ENCODE measurements at places on chromosomes 4 and X.

- DNase-seq: no peak
Measured at GRCh38 chrX:129553619-129554288, 13.7 kb downstream of the OCRL start.

DNA sequence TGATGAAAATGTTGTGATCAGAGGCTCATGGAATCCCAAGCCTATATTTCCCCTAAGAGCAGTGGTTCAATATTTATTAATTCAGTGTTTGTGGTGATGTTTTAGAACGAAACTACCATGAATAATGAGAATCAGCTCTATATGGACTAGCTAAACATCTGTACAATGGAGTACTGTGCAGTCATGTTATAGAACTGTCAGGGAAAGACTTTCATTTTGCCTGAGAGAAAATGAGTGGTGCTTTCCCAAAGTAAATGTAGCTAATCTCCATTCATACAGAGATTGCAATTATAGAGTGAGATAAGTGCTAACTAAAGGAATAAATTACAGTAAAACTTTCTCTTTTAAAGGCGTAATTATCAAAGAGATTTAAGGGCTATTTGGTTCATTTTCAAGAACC lies 147.1 kb downstream of the FRAS1 start:
- no peak for DNase-seq

- no peak for DNase-seq
Measured at GRCh38 chr4:189121336-189121735, 819.3 kb upstream of the FRG1 start.

- no peak for DNase-seq
Measured at GRCh38 chr4:153933915-153934687, 145.2 kb upstream of the SFRP2 start.

DNA sequence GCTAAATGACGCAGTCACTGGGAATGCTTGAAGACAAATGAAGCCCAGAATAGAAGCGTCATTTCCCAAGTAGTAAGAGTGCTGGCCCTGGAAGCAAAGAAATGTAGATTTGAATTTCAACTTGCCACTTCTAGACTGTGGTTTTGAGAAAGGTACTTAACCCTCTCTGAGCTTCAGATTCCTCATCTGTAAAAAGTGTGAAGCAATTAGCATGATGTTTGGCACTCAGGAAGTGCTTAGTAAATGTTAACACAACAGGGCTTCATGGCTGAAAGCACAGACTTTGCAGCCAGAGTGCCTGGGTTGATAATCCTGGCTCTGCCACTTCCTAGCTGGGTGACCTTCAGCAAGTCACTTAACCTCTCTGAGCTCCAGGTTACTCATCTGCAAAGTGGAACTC lies 147.4 kb upstream of the RPS6KA3 start:
- DNase-seq: no peak

DNA sequence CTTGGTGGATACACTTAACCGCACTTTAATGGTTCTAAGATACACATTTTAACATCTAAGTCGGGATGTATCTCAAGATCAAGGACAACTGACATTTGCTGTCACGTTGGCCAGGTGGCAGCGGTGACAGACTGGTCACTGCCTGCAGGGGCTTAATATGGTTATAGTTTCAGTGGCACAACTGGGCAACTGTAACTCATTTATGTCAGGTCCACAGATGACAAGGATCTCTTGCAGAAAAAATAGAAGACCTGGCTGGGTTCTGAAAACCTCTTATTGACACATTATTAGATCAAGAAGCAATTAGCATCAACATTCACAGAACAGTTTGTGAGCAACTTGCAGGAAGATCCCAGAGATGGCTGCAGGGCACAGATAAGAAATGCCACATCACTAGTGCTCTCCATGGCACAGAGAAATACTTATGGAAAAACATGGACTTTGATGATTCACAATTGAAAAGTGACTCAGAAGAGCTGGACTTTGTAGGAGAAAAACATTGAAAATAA lies 99.6 kb upstream of the SORBS2 start:
- DNase-seq: no peak

DNA sequence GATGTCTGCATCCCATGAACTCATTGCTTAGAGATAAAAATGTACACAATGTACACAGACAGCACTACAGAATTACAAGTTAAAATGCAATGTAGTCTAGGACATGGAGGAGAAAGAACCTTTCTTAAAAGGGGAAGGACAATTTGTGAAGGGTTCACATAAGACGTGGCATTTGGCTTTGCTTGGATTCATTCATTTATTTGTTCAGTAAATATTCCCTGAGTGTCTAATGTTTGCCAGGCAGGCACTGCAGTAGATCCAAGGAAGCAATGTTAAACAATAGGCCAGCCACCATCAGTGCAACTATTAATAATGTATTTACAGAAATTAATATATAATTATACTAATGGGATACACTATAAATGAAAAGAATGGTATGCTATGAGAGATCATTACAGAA lies 94.4 kb downstream of the GRIA2 start:
- no peak for DNase-seq

- no peak for DNase-seq
Measured at GRCh38 chr4:173211838-173212237, 43.2 kb downstream of the GALNT7 start.

DNA sequence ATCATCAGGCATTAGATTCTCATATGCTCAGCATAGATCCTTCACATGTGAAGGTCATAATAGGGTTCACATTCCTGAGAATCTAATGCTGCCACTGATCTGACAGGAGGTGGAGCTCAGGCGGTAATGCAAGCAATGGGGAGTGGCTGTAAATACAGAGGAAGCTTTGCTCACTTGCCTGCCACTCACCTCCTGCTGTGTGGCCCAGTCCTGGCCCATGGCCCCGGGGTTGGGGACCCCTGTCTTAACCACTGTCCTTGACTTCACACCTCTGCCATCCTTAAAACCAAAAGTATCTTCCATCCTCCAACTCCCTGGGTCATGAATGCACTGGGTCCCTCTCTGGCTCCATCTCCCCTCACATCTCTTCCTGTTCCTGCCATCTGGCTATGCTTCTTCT lies 129.1 kb downstream of the HMX1 start:
- no peak for DNase-seq

DNA sequence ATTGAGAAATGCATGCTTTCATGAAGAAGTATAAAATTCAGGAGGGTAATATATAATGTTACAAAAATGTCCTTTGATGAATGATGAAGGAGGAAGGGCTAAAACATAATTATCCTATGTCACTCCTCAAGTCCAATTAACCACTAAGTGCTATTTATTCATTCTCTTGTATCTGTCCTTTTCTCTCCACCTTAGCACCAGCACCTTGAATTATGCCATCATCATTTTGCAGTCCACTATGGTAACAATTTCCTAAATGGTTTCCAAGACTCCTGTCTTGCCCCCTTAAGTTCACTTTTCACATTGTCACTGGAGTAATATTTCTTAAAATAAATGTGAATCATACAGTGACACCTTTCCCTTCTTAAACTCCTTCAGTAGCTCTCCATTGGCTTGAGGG lies 756.3 kb downstream of the STPG2 start:
- no peak for DNase-seq

- no peak for DNase-seq
Measured at GRCh38 chr4:113628711-113629110, 132.8 kb downstream of the CAMK2D start.

DNA sequence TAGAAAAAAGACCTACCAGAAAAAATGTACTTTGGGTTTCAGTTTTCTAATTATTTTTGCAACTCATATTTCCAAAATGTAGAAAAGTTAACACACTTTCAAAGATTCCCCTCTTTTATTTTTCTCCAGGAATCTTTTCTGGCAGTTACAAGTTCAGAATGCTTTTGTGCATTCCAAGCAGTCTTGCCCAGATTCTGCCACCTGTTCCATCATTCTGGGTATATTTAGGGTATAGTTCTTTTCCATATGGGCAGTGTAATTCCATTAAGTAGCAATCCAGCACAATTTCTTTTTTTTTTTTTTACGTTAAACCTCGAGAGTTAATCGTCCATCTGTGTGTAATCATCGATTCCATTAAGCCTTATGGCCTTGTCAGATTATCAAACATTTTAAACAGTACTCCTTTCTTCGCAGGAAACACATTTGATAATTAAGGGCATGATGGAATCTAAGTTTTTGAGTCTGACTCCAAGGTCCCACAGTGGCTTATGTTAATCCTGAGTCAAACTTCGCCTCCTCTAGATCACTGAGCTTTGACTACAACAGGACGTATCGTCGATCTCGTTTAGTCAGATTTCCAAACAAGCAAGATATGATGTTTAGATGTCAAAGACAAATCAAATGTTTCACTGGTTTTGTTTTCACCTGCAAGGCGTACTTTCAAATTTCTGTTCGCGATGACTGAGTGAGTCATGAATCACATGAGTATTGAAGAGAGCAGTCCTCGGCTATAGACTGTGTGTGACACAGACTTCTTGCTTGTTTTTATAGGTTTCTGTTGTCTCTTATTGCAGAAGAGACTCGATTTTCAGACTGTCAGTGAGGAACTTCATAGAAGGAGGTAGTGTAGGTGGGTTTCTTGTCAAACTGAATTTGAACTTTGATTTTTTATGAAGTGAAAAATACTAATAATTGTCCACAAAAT lies 118.9 kb upstream of the GK2 start:
- no peak for DNase-seq

All from amygdala (tissue), 56 donors.